ENCODE measurements at places on chromosomes 7 and 10. TPM values are rescaled to one million over a fixed set of nuclear protein-coding genes. Genes with fewer than 3 reads are reported as not detected.

- DNase-seq = peak; percentile 19
Observed at GRCh38 chr10:121624836-121625486, 26.7 kb upstream of the FGFR2 start.

DNA sequence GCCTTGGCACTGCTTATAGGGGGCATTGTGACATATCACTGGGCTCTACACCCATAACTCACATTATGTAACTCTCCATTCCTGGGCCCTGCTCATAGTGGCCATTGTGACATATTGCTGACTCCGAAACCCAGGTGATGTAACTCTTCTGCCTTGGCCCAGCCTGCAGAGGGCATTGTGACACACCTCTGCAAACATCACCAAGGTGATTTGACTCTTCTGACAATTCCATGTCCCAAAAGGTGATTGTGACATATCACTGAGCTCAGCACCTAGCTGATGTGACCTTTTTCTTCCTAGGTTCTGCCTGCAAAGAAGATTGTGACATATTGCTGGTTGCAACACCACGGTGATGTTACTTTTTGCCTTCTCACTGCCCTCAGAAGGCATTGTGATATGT lies 36.5 kb upstream of the ZNF680 start:
- DNase-seq = no peak

DNA sequence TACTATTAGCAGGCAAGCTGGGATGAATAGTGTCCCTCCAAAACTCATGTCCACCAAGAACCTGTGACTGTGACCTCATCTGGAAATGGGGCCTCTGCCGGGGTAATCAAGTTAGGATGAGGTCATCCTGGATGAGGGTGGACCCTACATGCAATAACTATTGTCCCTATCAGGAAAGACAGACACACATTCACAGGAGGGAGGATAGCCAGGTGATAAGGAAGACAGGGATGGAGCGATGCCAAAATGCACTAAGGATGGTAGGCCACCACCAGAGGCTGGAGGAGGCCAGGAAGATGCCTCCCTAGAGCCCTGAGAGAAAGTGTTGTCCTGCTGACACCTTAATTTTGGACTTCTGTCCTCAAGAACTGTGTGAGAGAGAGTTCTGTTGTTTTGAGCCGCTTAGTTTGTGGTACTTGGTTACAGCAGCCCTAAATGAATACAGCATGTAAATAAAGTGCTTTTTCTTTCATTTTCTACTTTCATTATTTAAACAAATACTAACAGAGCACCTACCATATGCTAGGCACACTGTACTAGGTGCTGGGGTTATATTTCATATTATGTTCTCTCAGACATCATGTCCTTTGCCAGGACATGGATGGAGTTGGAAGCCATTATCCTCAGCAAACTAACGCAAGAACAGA lies 111.9 kb downstream of the USP6NL start:
- DNase-seq = no peak

- no peak for DNase-seq
Observed at GRCh38 chr10:50558371-50558770, 65.4 kb downstream of the SGMS1 start.

DNA sequence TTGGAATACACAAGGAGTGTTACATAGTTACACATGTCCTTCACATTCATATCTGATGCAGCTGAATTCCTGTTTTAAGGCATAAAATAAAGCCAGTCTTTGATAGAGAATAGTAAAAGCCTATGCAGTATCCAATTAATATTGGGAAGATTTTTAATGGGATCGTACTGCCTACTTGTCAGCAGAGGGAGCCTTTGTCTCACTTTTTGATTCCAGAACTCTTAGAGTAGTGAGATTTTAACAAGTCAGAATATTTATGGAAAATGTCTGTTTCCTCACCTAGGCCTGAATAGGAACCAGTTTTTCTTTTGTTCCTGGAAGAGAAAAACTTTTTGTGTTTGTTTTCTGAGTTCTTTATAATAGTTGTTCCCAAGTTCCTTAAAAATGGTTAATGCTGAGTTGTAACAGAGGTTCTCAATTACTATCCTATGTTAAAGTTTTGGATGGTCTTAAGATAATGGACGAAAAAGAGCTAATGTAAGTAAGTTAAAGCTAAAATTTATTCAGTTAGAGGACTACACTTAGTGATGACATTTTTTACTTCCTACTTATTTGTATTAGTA lies 114.0 kb downstream of the BBS9 start:
- peak; percentile 41 for DNase-seq

The SPDYE2 gene
- not detected for total RNA-seq
